ENCODE measurements at places on chromosomes 6 and 20. TPM values are rescaled to one million over a fixed set of nuclear protein-coding genes. Genes with fewer than 3 reads are reported as not detected.

DNA sequence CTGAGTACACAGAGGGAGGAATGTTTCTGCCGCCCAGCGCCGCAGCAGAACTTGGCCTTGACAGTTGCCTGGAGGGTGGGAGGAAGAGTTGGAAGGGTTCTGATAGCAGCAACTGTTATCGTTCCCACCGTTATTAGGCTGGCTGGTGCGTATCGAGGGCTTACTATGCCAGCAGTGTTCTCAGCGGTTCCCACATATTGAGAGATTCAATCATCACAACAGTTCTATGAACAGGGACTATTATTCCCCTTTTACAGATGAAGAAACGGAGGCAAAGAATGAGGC, 380.1 kb upstream of the SULF2 start:
- DNase-seq = no peak

- DNase-seq = no peak
Observed at GRCh38 chr20:34632870-34633452, 43.9 kb downstream of the PIGU start.

DNA sequence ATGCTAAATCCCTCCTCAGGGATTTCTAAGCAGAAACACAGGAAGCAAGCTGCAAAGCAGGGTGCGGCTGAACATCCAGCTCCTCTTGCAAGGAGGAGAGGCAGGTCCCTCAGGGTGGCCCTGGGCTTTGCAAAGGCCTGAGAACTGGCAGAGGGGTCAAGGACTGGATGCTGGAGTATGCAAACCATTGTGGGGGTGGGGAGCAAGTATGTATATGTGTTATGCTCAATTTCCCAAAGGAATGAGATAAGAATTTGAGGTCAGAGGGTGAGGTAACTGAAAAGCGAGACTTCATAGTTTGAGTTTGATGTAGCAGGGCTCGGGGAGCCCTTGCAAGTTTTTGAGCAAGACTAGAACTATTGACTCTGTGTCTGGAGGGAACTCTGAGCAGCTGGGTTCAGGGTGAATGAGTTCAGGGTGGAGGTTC, 11.2 kb downstream of the SLC22A2 start:
- DNase-seq = no peak

Gene SSTR4
- total RNA-seq = not detected

GRCh38 chr20:46872328-46873211, 22.1 kb upstream of the EYA2 start:
- no peak for DNase-seq

GRCh38 chr6:37285861-37286311, 27.9 kb upstream of the TMEM217 start:
- no peak for DNase-seq

GRCh38 chr6:97440590-97441176, 157.7 kb upstream of the MMS22L start:
- DNase-seq = no peak

- DNase-seq = no peak
Observed at GRCh38 chr6:113351173-113351834, 505.8 kb upstream of the MARCKS start.

Gene CRIP3
- 3.1 TPM for total RNA-seq

DNA sequence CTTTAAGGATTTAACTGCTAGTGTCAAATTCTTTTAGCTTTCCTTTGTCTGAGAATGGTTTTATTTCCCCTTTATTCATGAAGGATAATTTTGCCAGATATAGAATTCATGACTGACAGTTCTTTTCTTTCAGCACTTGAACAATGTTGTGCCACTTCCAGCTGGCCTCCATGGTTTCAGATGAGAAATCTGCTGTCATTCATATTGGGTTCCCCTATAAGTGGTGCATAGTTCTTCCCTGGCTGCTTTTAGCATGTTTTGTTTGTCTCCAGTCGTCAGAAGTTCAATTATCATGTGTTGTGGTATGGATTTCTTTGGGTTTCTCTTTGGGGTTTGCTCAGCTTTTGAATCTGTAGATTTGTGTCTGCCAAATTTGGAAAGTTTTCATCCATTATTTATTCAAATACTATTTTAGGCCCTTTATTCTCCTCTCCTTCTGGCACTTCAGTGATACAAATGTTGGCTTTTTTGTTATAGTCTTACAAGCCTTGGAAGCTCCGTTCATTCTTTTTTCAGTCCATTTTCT, 76.3 kb upstream of the TGM3 start:
- no peak for DNase-seq

Measured in activated naive CD4-positive, alpha-beta T cell treated with anti-CD3 and anti-CD28 coated beads for 36 hours (primary cell).